ENCODE measurements at places on chromosomes 7 and 10.
A peak's percentile ranks its signal among the peaks of the same experiment; 100 is the strongest.

- DNase-seq = no peak
Measured at GRCh38 chr7:83514977-83515376, 134.0 kb downstream of the SEMA3E start.

- DNase-seq = no peak
Measured at GRCh38 chr10:106566873-106567272, 597.6 kb downstream of the SORCS1 start.

- DNase-seq = no peak
Measured at GRCh38 chr7:28815369-28815927, 142.7 kb downstream of the TRIL start.

GRCh38 chr7:129801882-129802281 lies 150.9 kb downstream of the UBE2H start:
- DNase-seq = no peak

DNA sequence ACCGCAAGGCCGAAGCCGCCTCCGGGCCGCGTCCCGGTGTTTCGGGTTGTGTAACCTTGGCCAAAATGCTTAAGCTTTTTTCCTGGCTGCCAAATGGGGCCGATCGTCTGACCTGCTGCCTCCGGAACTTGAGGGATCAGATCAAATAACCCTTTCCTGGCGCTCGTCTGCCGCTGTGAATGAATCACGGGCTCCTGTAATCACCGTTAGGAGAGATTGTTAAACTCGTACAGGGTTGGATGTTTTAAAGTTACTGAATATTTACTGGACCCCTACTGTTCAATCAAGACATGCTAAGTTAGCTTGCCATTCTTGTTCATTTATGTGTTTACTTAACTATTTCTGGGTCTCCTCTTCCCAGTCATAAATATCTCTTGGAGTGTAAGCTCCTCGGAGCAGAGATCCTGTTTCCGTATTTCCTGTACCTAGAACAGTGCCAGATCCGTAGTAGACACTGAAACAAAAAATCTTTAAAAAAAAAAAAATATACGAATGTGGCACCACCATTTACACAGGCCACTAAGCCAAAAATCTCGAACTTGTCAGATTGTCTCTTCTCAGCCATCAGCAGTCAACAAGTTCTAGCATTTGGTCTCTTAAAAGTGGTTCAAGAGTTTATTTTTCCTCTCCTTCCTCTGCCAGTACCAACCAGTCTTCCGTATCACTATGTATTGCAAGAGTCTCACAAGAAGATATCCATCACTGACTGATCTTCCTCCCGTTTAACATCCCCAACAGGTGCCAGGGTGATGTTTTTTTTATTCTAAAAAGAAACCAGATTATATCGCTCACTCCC lies 650 bp upstream of the TM9SF3 start:
- peak; percentile 88 for DNase-seq

- DNase-seq = no peak
Measured at GRCh38 chr10:67621834-67622233, 74.2 kb downstream of the CTNNA3 start.

- DNase-seq = no peak
Measured at GRCh38 chr7:93307131-93307660, 75.0 kb downstream of the VPS50 start.

- no peak for DNase-seq
Measured at GRCh38 chr7:97078023-97078969, 39.2 kb upstream of the SDHAF3 start.

DNA sequence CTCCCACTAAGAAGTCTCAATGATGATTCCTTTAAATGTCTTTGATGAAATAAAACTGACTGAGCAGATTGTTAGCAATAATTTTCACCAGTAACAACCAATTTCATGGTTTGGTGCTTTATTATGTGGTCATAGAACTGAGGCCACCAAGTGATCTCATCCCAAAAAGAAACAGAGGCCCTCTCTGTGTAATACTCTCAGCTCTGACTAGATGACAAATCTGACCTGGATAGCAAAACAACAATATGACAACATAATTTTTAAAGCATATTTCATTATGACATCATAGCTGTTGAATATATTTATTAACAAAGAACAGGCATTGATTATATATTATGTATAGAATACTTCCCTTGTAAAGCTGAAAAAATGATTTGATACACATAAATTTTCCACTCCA lies 5.9 kb downstream of the SEMA3E start:
- no peak for DNase-seq

- DNase-seq = peak; percentile 89
Measured at GRCh38 chr7:65307651-65308299, 65.9 kb upstream of the ZNF92 start.

Data from eye (tissue), 1 donor.